ENCODE measurements at places on chromosomes 16 and 17.

GRCh38 chr17:80940171-80941123, 51.2 kb upstream of the CHMP6 start:
- no peak for DNase-seq

- peak; percentile 53 for DNase-seq
Measured at GRCh38 chr17:17675925-17676534, 5.2 kb upstream of the RAI1 start.

- no peak for DNase-seq
Measured at GRCh38 chr17:57938061-57938502, 17.1 kb downstream of the CUEDC1 start.

GRCh38 chr17:82767041-82767754, 15.3 kb downstream of the TBCD start:
- peak; percentile 40 for DNase-seq

GRCh38 chr17:6996256-6997011, 585 bp downstream of the ALOX12 start:
- DNase-seq = no peak

GRCh38 chr16:8694795-8695728, 20.6 kb downstream of the ABAT start:
- DNase-seq = no peak

GRCh38 chr17:57603546-57603945, 141.6 kb downstream of the CCDC182 start:
- no peak for DNase-seq

GRCh38 chr16:86602521-86602920, 24.2 kb downstream of the FOXL1 start:
- no peak for DNase-seq

GRCh38 chr16:85683363-85683762, 5.4 kb downstream of the GINS2 start:
- DNase-seq = no peak

GRCh38 chr17:20991276-20992037, 51.4 kb downstream of the USP22 start:
- DNase-seq = no peak

DNA sequence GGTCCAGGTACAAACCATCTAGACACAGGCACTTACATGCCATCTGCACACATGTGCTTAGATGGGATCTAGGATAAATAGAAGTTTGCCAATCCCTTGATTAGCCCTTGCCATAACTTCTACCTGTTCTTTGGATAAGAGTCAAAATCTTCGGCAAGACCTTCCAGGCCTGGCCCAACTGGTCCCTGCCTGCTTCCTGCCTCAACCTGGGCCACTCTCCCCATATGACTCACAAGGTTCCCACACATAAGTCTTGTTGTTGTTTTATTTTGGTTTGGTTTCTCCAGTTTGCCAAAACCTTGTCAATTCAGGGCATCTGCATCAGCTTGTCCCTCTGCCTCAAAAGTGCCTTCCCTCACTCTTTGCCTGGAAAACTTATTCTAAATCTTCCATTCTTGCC, 95.3 kb upstream of the XYLT1 start:
- DNase-seq = no peak

DNA sequence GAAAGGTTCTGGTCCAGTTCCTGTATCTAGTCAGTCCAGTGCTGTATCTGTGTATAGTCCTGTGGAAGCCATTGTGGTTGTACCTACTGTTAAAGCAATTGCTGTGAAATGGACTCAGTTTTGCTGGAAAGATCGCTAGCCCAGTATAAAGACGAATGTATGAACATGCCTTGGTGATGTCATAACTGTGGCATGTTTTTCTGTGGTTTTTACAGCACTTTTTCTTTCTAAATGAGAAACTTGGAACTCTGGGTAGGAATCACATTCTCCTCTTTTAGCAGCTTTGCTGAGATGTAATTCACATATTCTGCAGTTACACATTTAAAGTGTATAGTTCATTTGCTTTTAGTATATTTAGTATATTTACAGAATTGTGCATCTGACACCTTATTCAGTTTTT, 58.1 kb downstream of the MAP2K4 start:
- DNase-seq = no peak

DNA sequence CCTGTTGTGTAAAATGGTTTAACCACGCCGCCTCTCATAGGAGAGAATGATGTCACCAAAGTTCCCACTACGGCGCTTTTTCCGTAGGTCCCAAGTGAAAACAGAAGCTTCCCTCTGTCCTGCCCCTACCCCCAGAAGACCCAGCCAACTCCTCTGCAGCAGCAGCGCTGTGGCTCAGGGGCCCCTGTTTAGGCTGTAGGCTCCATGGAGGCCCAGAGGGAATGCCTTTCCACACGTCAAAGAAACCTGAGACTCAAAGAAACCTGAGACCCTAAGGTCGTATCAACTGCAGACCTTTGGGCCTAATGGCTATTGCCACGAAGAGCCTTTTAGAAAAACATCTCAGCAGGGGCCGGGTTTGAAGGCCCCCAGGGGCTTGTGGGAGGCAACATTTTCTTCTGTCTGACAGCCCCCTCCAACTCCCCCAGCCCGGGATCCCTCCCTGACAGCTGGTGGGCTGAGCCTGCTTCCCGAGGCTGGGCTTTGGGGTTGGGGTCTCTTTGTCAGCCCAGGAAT, 43.1 kb upstream of the MEAK7 start:
- DNase-seq = no peak
